Inflammatory macrophage (primary cell): ENCODE measurements at places on chromosomes 12 and 14.

DNA sequence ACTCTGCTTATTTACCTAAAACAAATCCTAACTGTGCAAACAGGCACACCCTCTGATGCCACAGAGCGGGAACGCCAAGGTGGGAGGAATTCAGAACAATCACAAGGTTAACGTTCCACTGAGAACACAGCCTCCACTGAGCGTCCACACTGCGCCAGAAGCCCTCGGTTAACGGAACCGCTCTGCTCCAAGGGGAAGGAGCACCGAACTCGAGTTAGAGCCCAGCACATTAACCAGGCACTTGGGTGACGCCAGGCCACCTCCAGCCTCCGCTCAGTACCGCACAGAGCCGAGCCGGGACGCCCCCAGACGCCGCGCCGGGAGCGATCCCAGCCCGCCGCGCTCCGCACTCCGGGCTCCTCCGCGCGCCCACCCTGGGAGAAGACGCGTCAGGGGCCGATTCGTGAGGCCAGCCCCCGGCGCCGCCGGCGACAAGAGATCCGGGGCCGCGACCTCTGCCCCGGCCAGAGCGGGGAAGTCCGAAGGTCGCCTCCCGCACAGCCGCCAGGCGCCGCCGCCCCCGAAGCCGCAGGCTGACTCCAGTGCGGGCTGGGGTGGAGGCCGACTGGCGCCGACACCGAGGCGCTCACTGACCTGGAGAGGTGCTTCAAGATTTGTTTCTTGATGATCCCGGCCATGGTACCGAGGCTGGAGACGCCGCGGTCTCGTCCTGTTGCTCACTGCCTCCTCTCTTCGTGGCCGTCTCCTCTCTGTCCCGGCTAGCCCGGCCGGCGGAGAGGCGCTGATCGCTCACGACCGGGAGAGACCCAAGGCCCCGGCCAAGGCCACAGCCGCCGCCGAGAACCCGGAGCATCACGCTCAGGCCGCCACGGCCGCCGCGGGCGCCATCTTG is 450 bp downstream of the BLTP3B start:
- DNase-seq: peak; percentile 68

DNA sequence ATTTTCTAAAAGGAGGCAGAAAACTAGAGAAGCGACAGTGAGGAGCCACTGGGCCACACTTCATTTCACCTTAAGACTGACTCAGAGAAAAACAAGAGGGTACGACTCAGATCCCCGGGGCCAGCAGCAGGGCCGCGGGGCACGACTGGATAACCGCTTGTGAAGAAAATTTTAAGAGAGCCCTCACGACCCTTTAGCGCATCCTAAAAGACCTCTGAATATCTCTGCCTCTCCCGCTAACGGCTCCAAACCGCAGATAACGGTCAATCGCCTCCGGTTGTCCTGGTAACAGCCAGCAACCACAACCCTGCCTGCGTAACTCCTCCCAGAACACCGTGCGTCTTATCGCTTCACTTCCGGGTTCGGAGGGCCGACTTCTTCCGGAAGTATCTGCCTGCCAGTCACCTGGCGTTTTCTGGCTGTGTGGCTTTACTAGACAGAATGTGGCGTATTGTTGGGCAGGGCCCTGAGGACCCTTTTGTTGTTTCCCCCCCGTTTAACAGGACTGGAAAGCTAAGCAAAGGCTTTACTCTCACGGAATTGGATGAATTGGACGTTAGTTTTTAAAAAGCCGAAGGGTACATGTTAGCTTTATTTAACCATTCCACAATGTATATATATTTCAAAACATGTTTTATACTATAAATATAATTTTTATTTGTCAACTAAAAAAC is 5.4 kb upstream of the ATP23 start:
- DNase-seq: peak; percentile 90

DNA sequence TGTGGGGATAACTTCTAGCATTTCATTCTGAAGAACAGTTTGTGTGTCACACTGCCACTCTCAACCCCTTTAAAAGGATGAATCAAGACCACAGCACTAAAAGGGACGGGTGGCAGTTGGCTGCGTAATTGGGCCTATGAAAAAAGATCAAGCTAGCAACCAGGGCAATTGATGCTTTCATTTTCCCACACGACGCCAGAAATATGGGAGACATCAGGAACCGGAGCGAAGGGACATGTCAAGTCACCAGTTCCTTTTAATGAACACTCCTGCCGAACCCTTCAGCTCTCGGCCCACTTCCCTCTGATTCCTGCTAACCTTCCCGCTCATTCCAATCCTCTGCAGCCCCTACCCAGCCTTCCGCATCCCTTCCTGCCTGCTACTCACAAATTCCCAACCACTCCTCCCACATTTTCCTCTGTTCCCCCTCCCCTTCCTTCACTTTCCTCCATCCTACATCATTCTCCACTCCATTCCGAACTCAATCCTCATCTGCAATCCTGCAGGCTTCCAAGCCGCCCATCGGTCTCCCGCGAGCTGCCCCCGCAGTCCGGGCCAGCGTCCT is 753 bp downstream of the CSRNP2 start:
- DNase-seq: no peak

GRCh38 chr12:120115066-120115465 is 1.5 kb downstream of the RAB35 start:
- DNase-seq: peak; percentile 29

- no peak for DNase-seq
These were observed 265.3 kb upstream of the TBX3 start for GRCh38 chr12:114949058-114949820.

GRCh38 chr14:75150150-75150549 is 23.3 kb upstream of the NEK9 start:
- peak; percentile 24 for DNase-seq

DNA sequence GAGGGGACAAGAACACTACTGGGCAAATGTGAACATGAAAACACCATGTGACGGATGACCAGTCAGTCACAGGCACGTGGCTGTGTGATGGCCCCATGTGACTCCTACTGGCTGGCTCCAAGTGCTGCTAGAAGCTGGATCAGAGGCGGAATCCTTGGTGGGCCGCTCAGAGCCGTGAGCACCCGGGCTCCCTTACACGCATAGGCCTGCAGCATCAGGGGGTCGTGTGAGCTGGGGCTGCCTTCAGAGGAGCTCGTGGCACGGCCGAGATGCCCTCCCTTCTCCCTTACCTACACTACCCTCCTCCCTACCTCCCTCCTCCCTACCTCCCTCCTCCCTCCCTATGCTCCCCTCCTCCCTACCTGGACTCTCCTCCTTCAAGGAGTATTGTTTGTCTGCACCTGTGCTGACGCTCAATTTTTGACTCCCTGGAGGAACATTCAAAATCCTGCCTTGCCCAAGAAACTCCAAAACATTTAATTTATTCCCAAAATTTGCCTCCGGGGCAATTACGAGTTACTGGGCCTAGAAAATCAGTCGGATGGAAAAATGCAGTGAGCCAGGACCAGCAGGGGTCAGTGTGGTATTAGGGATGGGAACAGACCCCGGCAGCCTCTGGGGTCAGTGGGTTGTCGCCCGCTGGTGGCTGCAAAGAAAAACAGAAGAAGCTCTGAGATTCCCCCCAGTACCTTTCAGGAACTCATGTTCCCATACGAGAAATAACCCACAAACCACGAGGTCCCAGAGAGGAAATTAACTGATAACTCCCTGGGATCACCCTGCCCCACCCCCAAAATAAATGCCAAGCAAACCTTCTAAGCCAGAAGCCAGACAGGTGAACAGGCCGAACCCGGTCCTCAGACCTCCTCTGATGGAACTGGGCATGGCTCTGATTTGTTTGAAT is 61.3 kb downstream of the C14orf132 start:
- peak; percentile 66 for DNase-seq

GRCh38 chr12:33427071-33427470 is 12.5 kb downstream of the SYT10 start:
- DNase-seq: no peak

- no peak for DNase-seq
These were observed 199.3 kb downstream of the TTC7B start for GRCh38 chr14:90616881-90617280.

DNA sequence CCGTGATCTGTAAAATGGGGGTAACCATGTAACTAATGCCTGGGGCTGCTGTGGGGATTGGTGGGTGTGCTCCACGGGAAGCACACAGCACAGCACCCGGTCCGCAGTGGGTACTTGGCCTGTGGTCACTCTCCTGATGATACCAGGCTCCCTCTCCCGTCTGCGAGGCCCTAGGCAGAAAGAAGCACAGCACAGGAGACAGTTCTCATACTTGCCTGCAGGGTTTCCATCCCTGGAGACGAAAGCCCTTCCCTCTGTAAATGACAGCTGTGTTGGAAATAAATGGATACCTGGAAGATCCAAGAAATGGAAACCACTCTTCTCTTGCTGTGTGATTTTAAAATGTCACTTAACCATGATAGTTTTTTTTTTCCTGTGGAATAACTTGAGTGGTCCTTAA is 7.9 kb upstream of the PRMT8 start:
- no peak for DNase-seq

GRCh38 chr12:132248453-132249167 is 80.8 kb downstream of the GALNT9 start:
- DNase-seq: peak; percentile 6

DNA sequence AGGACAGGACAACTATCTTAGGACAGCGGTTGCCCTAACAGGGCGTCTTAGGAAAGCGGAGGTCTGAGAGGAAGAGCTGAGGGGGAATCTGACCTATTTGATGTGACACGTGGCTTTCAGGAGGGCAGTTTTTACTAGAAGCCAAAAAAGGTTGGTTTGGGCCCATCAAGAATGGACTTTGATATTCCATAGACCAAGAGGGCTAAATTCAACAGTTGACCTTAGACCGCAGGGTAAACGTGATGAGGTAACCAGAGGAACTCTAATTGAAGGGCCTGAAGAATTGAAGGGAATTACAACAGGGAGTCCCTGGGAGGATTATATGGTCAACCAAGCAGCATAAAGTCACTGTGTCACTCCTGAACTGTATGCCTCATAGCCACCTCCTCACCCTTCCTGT is 11.5 kb downstream of the C1S start:
- DNase-seq: no peak

DNA sequence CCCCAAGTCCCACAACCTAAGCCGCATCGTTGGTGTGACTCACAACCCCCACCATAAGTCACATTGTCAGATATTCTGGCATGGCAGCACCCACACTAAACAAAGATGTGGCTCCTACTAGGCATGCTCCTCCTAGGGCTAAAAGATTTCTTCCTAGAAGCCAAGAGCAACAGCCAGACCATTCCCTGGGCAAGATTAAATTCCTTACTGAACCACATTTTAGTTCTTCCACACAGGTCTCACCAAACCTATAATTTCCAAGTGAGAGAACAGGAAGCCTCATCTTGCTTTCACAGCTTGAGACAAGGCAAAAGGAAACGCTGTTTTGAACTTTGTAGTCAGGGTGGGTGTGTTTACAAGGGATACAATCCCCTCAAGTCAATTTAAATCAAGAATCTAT is 632.8 kb downstream of the DIO2 start:
- DNase-seq: no peak

GRCh38 chr14:90409209-90409730 is 12.4 kb downstream of the CALM1 start:
- DNase-seq: no peak

GRCh38 chr14:103623308-103623707 is 5.7 kb upstream of the KLC1 start:
- DNase-seq: no peak

DNA sequence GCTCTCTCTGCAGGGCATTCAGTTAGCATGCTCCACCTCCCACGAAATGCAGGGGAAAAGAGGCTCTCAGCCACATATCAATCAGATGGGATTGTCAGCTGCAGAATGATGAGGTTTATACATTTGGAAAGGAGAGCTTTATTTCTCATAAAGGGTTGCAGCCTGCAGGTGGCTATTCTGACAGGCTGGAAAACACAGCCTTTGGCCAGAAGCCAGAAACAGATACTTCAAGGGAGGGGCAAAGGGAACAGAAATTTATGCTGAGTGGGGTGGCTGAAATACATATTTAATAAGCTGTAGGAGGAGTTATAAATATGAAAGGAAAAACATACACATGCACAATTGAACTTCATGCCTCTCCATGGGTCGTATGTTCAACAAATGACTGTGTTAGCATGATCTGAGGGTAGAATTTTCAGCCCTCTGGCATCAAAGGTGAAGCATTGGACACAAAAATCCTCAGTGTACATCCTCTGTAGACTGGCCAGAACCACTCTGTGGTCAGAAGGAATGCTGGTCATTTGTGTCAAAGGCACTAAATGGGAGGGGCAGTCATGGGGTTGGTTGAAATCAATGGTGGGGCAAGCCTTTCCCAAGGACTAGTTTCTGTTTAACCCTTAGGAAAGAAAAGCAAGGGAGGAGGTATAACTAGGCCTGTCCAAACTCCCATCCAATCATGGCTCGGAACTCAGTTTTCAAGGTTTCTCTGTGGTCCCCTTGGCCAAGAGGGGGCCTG is 62.4 kb downstream of the TMX1 start:
- no peak for DNase-seq

DNA sequence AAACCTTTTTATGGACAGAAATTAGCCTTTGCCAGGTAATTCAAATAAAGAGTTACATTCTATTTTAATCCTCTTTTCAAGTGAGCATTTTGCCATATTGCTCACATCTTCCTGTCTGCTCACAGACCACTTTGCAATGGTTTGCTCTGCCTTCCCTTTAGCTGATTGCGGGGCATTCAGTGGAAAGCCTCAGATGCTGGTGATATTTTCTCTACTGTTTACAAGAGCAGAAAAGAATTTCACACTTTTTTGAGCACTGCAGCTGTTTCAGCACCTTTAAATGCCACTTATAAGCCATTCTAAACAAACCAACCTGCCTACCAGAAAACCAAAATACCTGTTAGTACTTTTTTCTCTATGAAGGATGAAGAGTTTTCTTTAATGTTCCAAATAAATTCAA is 195.7 kb upstream of the LRIG3 start:
- DNase-seq: no peak

DNA sequence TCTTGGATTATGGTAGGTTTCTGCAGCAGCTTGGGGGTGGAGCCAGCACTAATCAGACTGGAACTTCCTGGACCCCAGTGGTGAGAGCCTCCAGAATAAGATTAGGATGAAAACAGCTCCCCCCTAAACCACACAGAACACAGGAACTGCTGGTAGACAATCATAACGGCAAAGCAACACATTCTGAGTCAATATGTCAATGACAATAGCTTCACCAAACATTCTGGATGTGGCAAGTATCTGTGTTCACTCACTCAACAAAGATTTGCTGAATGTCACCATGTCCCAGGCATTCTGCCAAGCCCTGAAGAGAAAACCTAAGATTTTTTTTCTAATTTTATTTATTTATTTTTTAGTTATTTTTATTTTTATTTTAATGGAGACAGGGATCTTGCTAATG is 65.2 kb downstream of the LRRC74A start:
- no peak for DNase-seq
